ENCODE measurements at places on chromosomes 4 and X. TPM values are rescaled to one million over a fixed set of nuclear protein-coding genes. Genes with fewer than 3 reads are reported as not detected.

- no peak for DNase-seq
Observed at GRCh38 chr4:163343604-163344146, at the start of gene NPY5R. Gene NPY5R (plus strand): TSS chr4:163343892. CDS start chr4:163350274, 6,382 bp downstream.

DNA sequence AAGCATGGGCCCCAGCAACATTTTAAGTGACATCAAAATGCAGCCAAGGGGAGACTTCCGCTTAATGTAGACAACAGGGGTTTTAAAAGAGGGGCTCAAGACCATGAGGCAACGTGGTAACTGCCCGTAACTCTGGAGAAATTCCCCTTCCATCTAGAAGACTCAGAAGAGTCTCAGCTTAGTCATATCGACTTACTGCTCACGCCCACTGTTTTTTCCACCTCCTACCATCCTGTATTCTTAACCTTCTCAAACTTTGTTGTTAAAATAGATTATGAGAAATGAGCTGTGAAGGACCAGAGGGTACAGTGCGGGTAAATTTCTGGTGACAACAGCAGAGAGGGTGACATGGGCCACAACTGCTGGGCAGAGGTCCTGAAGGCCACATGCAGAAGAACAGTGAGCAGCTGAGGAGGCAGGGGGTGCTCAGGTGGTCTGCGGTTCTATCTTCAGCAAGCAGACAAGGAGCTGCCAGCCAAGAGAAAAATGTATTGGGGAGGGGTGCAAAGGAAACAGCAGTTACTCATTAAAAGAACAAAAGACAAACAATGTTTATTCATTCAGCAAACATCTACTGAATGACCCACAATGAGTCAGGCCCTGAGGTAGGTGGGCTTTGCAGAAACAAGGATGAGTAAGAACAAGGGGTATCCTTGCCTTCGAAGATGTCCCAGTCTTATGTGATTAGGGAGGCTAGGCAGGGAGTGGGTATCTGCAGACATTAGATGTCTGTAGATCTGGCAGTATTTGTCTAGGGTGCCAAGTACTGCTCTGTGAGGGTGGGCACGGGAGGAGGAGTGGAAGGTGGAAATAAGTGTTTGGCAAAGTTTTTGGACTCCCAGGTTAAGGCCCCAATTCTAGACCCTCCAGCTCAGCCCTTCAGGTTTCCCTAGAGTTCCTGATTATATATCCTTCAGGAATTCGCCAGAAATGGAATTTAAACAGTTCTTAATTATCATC, 175.3 kb downstream of the TSPAN5 start:
- DNase-seq = no peak

DNA sequence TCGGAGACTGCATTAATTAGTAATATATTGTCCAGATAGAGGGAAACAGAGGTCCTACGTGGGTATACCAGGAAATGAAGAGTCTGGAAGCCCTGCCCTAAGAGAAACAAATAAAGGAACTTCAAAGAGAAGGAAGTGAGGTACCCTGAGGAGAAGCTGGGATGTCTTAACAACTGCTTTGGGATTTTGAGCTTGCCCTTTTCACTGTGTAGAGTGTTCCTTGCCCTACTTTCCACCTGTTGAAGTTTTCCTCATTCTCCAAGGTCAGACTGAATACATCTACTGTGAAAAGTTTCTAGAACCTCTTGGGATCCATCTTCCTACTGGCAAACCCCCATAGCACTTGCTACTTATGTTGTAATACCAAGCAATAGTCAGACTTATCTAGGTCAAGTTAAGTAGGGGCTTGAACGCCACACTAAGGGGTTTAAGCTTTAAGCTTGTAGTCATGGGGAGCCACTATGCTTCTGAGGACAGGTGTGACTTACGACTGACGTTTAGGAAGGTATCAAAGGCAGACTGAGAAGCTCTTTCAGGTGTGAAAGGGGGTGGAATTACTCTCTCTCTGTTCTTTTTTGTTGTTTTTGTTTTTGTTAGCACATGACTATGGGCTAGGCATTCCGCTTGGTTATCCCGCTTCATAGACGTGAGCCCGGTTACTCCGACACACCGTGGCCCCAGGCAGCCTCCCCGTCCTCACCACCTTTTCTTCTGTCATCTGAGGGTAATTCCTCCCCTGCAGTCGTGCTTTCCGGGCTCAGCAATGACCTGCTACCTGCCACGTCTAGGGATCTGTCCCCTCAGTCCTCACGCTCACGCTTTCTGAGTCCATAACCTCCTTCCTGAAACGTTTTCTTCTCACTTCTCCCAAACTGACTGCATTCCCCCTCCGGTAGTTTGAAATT, 959 bp upstream of the REST start:
- no peak for DNase-seq

DNA sequence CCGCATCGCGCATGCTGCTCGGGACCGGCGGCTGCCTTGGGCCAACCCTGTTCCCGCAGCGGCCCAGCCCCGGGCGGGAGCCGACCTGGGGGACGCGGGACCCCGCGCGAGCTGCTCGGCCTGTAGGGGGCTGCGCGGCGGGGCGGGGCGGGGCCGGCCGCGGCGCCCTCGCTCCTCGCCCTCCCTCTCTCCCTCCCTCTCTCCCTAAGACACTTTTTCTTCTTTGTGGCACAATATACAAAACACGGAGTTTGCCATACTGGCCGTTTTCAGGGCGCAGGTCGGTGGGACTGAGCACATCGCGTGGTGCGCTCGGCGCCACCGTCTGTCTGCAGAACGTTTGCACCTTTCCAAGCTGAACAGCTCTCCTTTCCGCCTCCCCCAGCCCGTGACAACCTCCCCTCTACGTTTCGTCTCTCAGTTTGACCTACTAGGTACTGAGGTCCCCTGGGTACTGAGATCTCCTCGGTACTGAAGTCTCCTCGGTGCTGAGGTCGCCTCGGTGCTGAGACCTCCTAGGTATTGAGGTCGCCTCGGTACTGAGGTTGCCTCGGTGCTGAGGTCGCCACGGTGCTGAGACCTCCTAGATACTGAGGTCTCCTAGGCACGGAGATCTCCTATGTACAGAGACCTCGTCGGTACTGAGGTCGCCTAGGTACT, 261.1 kb upstream of the PLCXD1 start:
- peak; percentile 34 for DNase-seq

DNA sequence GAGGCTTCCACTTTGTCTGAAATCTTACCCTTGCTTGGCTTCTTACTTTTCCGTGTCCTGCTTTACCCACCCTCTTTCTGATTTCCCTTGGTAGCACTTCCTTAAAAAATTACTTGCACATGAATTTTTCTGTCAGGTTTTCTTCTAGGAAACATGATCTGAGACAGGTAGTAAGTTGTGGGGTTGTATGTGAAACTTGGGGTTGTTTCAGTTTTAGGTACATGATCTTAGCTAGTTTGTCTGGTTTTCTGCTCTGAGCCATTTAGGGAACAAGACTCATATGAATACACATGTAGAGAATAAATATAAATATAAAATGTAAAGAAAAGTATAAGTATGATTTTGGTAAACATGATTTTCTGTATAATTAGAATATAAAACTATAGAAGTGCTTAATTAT, 17.4 kb upstream of the ARMCX2 start:
- DNase-seq = no peak

DNA sequence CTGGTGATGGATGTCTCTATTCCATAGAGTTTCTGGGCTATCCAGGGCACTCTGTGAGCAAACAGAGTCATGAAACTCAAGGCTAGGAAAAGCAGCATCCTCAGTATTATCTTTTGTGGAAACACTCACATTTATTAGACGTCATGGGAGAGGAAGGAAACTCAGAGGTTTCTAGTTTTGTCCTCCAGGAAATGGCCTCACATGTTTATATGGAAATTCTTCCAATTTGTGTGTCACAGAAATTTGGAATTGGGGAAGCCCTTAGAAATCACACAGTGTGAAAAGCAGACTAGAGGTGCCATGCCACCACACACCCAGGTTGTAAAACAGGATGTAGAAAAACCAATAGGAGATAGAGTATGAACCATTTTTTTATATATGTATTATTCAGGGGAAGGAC, 31.1 kb downstream of the IDS start:
- DNase-seq = no peak

- DNase-seq = no peak
Observed at GRCh38 chrX:71315917-71316316, 14.4 kb downstream of the ITGB1BP2 start.

GRCh38 chr4:52833941-52834525, 28.1 kb upstream of the RASL11B start:
- DNase-seq = no peak

DNA sequence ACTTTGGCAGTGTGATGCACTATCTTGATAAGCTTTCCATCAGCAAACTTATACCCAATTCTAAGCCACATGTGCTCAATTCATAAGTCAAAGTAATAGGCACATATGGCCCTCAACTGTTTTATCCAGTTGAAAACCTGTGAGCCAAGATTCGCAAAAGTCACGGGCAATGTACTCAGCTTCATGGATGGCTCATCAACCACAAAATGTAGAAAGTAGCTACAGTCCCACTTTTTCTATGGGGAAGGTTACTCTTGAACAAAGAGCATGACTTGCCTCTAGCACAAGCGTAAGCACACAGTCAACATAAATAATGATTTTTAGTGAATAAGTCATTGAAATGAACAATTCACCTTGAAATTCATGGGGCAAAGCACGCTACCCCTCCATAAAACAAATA, 25.1 kb upstream of the DDX53 start:
- no peak for DNase-seq

GRCh38 chr4:26311633-26312032, 9.2 kb upstream of the RBPJ start:
- DNase-seq = no peak

Gene MAGEE2
- not detected for total RNA-seq

Gene EGF
- not detected for total RNA-seq

Gene NSUN7
- total RNA-seq = 2.1 TPM

Gene PASD1
- total RNA-seq = not detected

Gene CXCL1
- not detected for total RNA-seq

Gene SPANXA1
- total RNA-seq = not detected

Gene PLXNA3
- total RNA-seq = 1.1 TPM

Gene MTMR8
- 1.3 TPM for total RNA-seq

Data from liver (tissue), 10 donors.